GM23248 (cell line): ENCODE measurements at places on chromosomes 7 and 10. TPM values are rescaled to one million over a fixed set of nuclear protein-coding genes. Genes with fewer than 3 reads are reported as not detected.

GRCh38 chr10:75720157-75720556, 288.7 kb downstream of the LRMDA start:
- peak; percentile 39 for DNase-seq

DNA sequence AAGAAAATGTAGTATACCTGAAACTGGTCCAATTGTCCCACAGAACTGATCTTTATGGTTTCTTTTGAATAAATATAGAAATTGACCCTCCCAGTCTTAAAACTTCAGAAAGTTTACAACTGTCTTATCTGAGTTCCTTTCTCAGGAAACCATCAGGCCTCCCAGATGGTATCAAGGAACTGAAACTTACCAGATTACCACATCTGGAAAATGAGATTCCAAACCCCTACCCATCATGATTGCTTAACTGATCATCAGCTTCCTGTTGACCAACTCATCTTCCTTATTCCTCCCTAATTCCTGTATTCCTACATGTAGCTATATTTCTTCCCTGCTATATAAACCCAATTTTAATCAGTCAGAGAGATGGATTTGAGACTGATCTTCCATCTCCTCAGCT, 5.5 kb downstream of the VWDE start:
- DNase-seq: no peak

DNA sequence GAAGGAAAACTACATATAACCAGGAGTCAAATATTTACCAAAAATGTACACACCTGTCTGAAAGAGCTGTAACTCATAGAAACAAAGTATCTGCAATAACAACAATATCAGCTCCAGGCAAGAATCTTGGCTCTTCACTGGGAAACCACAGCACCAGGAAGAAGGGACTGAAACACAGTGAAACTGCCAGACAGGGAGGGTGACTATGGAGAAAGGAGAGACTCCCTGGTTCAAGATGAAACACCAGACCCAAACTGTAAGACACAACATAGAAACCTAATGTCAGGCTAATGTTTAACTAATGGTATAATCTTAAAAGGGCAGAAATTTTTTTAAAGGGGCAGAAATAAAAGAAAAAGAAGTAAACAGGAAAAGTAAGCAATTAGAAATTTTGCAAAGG, 11.5 kb upstream of the TAS2R39 start:
- DNase-seq: no peak

DNA sequence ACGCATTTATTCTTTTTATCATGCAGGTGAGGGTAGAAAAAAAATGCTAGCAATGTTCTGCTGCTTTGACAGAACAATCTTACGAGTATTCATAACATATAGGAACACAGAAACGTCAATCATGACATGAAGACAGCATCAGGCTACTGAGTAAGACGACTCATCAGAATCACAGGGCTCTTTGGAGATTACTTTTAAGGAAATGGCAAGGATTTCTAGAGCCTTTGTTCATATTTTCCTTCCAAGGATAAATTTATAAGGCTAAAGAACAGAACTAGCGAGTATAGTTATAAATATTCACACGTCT, 39.8 kb upstream of the DNAJC1 start:
- no peak for DNase-seq

- DNase-seq: peak; percentile 49
Observed at GRCh38 chr10:119337796-119338432, 130.5 kb downstream of the GRK5 start.

DNA sequence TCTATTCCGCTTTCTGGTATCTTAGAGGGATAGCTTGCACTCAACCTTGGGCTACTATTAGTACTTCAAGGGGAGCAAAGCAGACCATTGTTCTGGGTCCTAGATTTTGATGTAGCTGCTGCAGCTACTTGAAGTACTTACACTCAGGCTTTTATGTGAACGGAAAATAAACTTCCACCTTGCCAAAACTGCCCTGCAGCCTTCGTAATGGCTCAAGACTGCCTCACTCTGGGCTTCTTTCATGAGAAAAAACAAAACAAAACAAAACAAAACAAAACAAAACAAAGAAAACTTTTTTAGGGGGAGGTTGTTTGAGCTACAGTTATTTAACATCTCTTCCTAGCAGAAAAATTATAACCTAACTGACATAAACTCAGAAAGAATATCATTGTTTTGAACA, 19.4 kb upstream of the EPHB6 start:
- no peak for DNase-seq

GRCh38 chr7:40356312-40356711, 221.5 kb downstream of the SUGCT start:
- DNase-seq: peak; percentile 70

- DNase-seq: no peak
Observed at GRCh38 chr7:129773328-129773731, 161.8 kb downstream of the NRF1 start.

- no peak for DNase-seq
Observed at GRCh38 chr10:125130916-125131315, 29.4 kb downstream of the CTBP2 start.

Gene ARF5
- total RNA-seq: 263 and 269 TPM in 2 replicates

Gene FAM25A
- not detected in 2 replicates for total RNA-seq
